Activated CD4-positive, alpha-beta T cell treated with anti-CD3 and anti-CD28 coated beads for 36 hours (primary cell): ENCODE measurements at places on chromosomes 13 and 19. TPM values are rescaled to one million over a fixed set of nuclear protein-coding genes. Genes with fewer than 3 reads are reported as not detected.
A peak's percentile ranks its signal among the peaks of the same experiment; 100 is the strongest.

DNA sequence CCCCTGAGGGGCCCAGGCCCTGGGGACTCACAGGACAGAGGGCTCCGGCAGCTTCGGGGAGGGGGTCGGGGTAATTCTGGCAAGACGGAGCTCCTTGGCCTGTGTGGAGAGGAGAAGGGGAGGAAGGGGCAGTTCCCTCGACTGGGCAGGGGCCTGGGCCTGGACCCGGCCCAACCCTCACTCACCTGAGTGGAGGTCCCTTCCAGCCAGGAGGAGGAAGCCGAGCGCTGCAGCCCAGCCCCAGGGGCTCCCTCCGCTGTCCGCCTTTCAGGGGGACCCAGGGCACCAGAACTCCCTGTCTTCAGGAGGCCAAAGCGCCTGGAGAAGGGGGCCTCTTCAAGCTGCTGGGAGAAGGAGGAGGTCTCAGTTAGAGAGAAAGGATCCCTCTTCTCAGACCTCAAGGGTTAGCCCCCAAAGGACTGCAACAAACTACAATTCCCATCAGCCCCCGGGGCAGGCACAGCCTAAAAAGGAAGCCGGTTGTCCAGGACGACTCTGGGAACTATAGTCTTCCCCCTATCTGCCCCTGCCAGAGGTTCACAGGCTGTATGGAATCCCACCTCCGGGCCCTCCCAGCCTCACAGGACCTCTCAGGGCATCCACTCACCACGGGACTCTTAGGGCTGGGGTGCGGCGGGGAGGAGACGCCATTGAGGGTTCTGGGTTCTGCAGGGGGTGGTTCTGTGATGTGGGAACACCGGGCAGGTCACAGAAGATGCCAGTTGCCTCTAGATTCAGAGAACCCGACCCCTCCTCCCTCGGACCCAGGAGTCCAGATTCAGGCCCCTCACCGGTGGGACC lies 19.8 kb downstream of the EPS8L1 start:
- DNase-seq = no peak

- DNase-seq = peak; percentile 83
Observed at GRCh38 chr19:48390188-48391099, 907 bp downstream of the KDELR1 start.

DNA sequence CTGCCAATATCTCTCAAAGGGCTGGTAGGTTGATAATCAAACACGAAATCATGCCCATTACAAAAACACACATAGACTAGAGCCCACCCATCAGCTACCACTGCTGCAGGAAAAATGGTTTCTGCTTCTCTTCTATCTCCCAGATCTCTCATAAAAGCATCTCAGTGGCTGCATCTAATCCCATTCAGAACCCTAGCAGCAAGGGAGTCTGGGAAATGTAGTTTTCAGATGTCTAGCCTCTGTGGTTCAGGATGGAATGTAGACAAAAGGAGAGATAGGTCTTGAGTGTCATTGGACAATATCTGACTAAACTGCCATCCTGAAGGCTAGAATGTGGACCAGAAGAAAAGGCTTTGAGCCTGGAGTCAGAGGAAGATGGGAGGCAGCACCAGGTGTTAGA lies 32.1 kb downstream of the RDH8 start:
- no peak for DNase-seq

DNA sequence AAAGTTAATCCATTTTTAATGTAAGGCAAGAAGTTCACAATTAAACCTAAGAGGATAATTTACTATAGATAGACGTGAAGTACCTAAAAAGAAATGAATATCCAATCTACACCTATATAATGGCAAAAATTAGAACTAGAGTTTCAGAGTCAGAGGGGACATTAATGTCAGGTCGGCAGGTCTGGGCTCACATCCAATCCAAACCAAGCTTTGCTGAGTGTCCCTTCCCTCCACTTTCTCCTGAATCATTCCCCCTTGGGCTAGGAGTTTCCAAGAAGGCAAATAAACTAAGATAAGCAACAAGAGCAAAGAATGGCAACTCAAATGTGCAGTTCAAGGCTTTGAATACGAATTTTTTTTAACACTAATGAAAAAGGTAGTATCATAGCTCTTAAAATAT lies 2.9 kb downstream of the FLT3 start:
- DNase-seq = no peak

GRCh38 chr19:31072451-31072850 lies 276.8 kb downstream of the TSHZ3 start:
- no peak for DNase-seq

DNA sequence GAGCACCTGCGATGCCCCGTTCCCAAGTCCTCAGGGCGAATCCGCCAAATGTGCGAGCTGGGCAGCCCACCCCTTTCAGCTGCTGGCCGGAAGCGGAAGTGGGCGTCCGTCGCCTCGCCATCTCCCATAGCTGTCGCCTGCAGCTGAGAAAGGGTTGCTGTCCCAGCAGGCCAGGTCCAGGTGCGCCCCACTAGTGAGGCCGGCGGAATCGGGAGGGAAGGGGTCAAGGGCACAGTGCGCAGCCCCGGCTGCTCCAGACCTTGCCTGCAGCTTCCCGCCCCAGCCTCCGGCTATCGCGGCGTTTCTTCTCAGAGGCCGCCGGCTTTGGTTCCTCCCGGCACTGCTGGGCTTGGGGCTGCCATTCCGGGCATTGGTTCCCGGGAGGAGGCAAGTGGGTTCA lies at the start of gene ZNF177:
ZNF177 (plus strand) TSS at position 109 of the 400 bp plus-strand sequence. CDS start 15,299 bp downstream, outside the sequence.
- DNase-seq = peak; percentile 11

GRCh38 chr19:31253526-31254179 lies 95.6 kb downstream of the TSHZ3 start:
- no peak for DNase-seq

DNA sequence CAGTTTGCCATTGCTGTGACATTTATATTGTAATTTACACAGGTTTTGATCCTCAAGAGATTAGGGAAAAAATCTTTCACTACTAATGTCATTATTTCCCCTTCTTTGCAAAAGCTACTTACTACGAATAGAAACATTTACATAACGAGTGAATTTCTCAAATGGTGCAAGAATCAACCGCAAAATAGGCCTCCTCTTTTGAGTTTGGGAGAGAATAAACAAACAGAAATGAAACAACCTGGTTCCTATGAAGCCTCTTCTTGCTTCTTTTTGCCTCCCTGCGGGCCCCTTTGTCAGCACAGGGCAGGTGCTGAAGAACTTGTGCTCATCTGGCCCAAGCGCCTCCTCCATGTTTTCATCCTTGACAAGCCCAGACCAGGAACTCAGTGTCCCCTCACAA lies 10.1 kb upstream of the GJA3 start:
- no peak for DNase-seq

DNA sequence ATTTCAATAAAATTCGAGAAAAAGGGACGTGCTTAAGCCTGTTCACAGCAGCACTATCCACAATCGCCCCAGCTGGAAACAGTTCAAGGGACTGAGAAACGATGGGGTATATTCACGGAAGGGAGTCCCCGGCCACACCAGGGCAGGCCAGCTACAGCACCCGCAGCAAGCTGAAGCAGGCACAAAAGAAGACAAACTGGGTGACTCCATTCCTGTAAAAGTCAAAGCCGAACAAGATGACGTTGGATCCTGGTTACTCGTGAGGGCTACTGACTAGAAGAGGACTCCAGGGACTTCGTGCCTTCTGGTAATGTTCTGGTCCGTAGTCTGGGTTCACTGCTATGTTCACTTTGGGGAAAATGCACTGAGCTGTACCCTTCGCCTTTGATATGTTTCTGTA lies 57.6 kb downstream of the COL4A1 start:
- DNase-seq = no peak

DNA sequence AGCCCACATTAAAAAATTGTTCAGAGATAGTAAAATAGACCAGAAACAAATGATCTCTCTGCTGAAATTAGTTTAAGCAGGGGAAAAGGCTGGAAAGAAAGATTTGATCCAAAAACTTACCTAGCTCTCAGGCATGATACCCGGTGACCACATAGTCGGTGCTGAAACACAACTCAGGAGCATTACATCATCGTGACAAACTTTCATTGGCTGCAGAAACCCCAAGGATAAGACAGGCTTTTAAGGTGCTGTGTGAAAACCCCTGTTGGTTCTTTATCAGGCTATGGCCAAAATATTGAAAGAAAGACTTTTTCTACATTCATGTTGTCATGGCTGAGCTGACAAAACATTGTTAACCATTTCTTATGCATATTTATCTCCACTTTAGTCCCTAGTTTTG lies 171.7 kb upstream of the KLF12 start:
- DNase-seq = no peak

DNA sequence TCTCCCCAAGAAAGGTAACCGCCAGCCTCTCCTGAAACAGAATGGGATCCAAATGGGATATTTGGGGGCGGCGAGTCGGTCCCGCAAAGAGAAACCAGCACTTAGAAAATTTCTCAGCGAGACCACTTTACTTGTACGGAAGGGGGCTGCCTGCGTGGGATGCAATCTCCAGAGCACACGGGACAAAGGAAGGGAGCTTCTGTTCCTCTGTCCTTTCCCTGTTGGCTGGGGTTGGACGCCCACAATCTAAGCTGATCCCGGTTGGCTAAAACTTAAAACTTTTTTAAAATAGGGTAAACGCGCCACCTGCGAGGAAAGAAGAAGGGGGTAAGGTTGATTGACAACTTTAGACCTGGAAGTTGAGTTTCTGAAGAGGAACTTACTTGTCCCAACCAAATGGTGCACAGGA lies 826 bp upstream of the BSG start:
- DNase-seq = peak; percentile 46

- no peak for DNase-seq
Observed at GRCh38 chr19:5308451-5309437, 31.9 kb downstream of the PTPRS start.

- DNase-seq = no peak
Observed at GRCh38 chr19:22628401-22628800, 5.7 kb upstream of the ZNF492 start.

DNA sequence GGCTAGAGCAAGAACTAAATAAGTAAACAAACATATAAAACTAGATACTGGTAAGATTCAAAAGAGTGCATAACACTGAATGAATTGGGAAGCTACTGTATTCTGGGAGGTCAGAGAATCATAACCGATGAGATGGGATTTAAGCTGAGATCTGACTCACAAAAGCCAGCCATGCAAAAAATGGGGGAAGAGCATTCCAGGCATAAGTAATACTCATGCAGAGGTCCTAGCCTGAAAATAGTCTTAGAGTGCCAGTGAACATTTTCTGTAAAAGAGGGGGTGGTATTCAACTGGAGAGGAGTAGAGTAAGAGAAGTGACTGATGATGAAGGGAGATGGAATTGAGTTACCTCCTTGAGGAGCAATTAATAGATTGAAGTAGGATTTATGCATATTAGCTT lies 872.0 kb upstream of the GPC6 start:
- no peak for DNase-seq

DNA sequence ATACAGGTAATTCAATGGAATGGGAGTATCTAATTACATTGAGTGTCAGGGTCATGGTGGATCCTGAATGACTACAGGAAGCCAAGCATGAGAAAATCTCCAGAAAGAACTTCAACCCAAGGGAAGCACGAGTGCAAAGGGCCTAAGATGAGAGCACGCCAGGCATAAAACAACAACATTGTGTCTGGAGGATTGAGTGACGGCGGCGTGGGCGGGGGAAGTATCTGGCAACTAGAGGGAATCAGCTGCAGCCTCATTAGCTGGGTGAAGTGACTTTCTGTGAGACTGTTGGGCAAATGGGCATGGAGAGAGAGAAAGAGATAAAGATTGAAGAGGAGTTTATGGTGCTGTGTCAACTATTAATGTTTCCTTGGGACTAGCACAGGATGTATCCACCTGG lies 194.3 kb downstream of the GPC6 start:
- DNase-seq = no peak

DNA sequence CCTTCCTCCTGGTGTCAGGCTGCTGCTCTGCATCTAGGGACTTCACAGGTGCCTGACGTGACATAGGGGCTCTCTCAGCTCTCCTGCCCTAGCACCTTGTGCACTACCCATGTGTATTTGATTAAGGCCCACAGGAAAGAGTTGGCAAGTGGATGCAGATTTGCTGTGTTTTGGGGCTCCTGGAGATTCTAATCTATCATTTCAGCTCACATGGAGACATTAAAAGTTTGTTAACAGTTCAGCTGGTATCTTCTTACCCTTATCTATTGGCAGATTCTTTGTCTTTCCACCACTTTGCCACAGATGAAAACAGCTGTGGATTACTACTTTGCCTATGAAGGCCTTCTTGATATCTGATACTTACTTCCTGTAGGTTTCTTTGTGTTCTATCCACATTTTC lies 41.9 kb downstream of the WASF3 start:
- DNase-seq = no peak

GRCh38 chr13:20754009-20754408 lies 19.8 kb downstream of the EEF1AKMT1 start:
- no peak for DNase-seq

- DNase-seq = no peak
Observed at GRCh38 chr19:14978161-14978776, 1.4 kb downstream of the SLC1A6 start.

DNA sequence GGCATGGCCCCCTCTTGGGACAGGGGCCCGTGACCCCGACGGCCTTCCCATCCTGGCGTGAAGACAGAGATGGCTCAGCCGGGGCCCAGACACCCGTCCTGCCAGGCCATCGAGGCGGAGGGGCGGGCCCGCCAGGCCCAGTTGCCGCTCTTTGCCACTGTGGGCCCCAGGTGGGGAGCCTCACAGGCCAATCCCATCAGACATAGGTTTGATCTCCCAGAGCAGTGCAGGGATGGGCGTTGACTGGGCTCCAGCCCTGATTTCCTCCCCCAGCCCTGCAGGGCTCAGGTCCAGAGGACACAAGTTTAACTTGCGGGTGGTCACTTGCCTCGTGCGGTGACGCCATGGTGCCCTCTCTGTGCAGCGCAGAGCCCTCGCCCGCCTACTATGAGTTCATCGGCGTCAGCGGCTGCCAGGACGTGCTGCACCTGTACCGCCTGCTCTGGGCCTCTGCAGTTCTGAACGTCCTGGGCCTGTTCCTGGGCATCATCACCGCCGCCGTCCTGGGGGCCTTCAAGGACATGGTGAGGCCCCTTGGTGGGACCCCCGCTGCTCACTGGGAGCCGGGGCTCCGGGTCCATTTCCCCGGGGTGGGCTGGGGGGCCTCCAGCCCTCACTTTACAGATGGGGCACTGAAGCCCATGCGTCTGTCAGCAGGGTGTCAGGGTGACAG lies 42.4 kb downstream of the TMEM255B start:
- DNase-seq = no peak

DNA sequence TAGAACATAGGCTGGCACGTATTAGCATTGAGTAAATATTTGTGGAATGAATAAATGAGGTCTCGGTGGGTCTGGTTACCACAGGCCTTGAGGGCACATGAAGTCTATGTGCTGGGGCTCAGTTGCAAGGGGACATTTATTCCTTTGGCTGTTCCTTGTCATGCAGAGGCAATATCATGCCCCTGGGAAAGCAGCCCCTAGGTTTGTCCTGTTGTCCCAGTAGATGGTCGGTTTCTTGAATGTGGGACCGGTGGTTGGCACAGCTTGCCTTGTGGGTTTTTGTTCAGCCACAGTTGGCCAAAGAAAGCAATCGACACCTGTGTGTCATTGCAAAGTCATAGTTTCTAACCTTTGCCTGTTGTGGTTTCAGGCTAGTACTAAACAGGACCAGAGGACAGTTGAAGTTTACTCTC lies 24.7 kb upstream of the GPR183 start:
- DNase-seq = peak; percentile 40

GRCh38 chr13:106599875-106600797 lies 32.2 kb upstream of the ARGLU1 start:
- no peak for DNase-seq

Gene ARL11
- total RNA-seq = 0.85 TPM

Gene KLK6
- total RNA-seq = not detected

Gene CACNG7
- total RNA-seq = not detected

Gene NLRP4
- total RNA-seq = not detected

Gene KLK15
- not detected for total RNA-seq

Gene TMEM145
- total RNA-seq = 0.69 TPM

Gene SMIM44
- not detected for total RNA-seq

Gene ZNF570
- 4.5 TPM for total RNA-seq

Gene IFI30
- total RNA-seq = 20.4 TPM
